Fibroblast of skin of back (primary cell): ENCODE measurements at places on chromosomes 5 and 9.

- DNase-seq, result no peak
These were observed 5.1 kb downstream of the POLR3G start for GRCh38 chr5:90479611-90480385.

DNA sequence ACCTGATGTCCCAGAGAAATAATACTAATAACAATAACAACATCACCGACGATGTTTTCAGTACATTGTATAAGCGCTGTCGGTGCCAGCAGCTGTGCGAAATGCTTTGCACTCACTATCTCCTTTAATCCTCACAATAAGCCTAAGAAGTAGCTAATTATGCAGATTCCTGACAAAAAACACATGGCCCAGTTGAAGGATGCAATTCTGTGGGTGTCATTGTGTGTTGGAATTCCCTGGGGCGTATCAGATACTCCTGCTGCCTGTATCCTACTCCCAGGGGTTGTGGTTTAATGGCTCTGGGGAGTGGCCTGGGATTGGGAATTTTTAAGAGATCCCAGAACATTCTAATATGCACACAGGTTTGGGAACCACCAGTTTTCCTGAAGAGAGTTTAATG lies 154.0 kb downstream of the RGS3 start:
- DNase-seq, result no peak

DNA sequence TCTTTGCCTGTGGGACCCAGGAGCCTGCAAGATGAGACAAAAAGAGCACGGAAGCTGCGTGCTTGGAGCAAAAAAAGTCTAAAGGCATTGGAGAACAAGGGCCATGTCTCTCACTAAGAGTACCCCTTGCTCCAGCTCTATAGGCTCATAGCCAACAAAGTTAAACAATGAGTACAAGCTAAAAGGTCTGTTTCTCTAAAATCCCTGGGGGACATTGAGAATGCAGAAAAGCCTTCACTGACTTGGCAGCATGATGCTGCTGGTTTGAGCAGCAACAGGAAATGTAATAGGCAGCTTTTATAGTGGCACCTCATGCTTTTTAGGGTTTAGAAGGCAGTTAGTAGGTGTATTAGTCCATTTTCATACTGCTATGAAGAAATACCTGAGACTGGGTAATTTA lies 287.5 kb downstream of the SMARCA2 start:
- peak; percentile 78 for DNase-seq

- DNase-seq, result no peak
These were observed 54.9 kb downstream of the WDR41 start for GRCh38 chr5:77437194-77437593.

- no peak for DNase-seq
These were observed 19.0 kb upstream of the SCAMP1 start for GRCh38 chr5:78341440-78341839.

DNA sequence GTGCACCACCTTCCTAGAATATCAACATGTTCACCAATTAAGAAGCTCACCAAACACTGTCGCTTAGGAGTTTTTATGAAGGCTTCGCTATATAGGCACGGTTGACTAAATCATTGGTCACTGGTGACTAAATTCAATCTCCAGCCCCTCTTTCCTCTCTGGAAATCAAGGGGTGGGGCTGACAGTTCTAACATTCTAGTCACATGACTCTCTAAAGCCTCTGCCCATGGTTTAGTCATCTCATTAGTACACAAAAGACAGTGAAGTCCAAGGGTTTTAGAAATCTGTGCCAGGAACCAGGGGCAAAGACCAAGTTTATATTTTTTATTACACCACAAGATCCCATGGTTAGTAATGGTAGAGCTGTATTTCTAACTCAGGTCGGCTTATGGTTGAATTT lies 243.2 kb downstream of the ELAVL2 start:
- DNase-seq, result no peak

DNA sequence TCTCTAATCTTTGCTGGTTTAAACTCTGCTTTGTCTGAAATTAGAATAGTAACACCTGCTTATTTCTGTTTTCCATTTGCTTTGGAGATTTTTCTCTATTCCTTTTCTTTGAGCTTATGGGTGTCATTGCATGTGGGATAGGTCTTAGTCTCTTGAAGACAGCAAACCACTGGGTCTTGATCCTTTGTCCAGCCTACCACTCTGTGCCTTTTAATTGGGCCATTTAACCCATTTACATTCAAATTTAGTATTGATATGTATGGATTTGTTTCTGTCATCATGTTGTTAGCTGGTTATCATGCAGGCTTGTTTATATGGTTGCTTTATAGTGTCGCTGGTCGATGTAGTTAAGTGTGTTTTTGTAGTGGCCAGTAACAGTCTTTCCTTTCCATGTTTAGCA lies 914.7 kb downstream of the MAT2B start:
- DNase-seq, result no peak

DNA sequence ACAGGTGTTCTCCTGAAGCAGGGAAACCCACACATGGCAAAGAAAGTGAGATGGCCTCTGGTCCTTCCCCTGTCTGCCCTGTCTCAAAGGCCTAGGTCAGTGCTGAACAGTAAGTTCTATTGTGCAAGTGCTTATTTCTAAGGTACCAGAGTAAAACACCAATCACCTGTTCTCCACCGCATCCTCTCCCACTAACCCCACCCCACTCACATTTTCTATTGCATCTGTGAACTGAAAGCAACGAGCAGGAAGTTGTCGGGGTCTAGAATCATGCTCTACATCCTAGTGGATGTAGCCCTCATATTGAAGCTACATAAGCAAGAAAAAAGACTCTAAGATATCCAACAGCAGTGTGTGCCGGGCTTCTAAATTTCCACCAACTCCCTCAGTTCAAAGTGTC lies 265.9 kb downstream of the ENC1 start:
- DNase-seq, result no peak

- no peak for DNase-seq
These were observed 547.0 kb upstream of the COX7C start for GRCh38 chr5:86070719-86071118.

DNA sequence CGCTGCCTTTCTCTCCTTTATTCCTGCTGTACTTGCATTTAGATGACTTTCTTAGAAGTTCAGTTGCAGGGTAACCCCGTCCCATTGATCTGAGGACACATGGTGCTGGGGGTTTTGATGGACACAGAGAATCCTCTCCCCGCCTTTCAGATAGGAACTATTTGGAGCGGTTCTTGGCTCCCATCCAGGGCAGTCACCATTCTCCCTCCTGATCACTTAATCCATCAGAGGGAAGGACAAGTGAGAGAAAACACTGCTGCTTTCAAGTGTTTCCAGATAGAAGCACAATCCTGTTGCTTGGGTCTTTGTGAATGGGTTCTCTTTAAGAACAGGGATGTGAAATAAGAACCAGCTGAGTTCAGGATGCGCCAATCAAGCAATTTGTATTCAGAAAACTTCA lies 85.2 kb downstream of the IRX1 start:
- no peak for DNase-seq

DNA sequence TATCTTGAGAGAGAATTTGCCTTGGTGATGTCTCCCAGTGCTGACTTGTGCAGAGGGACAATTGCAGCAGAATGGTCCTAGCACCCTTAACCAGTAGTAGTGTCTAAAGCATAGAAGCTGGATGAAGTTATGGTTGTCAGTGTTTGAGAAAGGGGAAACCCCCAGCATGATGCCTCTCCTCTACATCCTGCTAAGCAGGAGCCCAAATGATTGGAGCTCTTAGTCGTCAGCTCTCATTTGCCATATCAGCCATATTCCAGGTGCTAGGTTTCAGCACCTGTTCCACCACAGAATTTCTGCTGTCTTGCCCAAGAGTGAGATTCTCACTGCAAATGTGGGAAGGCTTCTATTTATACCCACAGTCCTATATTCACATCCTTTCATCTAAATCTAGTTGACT lies 43.7 kb upstream of the RFX3 start:
- no peak for DNase-seq

DNA sequence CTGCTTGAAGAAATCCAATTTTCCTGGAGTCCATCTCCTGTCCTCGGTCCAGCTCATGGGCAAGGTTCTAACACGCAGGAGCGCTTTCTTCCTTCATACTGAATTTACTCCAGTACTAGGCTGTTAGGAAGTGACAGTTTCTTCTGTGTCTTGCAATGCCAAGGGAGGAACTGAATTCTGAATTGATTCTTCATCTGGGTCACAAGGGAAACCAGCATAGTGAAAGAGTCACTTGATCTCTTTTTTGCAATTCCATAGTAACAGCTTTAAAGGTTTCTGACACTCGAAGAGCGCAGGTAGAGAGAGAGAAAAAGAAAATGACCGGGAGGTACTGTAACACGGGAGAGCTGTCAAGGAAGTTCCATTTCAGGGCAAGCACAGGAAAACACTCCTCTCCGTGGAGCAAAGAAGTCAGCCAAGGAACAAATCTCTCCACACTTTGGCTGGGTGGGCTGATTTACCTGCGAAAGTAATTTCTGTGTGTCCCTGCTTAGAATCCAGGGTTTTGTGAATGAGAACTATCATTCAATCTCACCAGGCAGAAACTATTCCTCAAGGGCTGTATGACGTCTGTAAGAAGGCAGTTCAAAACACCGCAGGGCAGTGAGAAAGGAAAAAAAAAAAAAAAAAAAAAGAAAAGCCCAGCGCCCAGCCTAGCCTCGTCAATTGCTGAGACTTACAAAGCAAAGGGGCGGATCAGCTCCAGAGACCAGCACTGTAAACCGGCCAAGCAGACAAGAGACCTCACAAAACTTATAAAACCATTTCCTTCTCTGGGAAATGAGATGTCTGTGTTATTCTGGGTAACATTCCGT lies 617.8 kb downstream of the PDE4D start:
- peak; percentile 42 for DNase-seq

- DNase-seq, result no peak
These were observed 10.4 kb downstream of the CCL28 start for GRCh38 chr5:43401827-43402226.

DNA sequence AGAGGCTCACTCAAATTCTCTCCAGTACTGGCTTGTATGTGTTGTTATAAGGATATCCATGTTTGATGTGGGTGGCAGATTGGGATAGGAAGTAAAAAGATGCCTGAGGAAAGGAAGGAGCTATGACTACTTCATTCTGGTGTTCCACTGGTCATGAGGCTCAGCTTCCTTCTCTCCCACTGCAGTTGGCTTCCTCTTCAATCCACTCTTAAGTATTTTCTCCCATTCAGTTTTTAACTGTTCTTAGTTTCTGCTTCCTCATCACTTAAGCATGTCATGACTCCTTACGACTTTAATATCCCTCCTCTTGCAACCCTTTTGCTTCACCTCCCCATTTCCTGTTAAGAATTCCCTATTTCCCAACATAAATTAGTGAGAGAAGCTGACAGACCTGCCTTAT lies 81.1 kb downstream of the PJA2 start:
- DNase-seq, result peak; percentile 10

DNA sequence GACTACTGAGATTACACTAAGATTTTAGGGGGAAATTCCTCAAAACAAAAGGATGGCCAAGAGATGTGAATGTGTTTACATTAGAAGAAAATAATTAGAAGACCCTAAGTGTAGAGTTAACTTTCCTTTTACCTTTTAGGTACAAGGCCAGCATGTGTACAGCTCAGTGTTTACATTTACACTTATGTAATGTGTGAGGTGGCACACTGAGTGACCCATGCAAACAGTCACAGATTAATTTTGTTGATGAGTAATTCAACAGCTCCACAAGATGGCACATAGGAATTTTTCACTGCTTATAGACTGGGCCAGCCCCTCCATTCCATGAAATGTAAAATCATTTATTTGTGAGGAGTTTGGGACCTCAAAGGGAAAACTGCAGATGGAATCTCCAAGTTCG lies 90.1 kb upstream of the SLC12A2 start:
- no peak for DNase-seq

DNA sequence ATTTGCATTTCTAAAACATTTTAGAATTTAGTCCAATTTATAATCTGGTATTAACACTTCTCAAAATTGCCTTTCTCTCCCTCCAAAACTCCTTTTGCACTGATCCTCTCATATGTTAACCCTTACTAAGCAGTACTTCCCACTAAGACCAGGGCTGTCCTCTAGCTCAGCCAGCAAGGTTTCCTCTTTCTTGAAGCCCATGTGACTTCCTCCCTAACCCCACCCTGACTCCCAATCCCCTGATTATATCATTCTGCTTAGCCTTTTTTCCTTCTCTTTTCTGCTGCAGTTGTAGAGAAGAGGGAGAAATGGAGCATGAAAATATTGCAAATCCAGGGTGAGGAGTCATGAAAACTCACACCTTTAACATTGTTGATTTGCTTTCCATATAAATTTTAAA lies 241.7 kb downstream of the MCTP1 start:
- no peak for DNase-seq

GRCh38 chr9:112149211-112149610 lies 25.9 kb downstream of the SUSD1 start:
- no peak for DNase-seq

DNA sequence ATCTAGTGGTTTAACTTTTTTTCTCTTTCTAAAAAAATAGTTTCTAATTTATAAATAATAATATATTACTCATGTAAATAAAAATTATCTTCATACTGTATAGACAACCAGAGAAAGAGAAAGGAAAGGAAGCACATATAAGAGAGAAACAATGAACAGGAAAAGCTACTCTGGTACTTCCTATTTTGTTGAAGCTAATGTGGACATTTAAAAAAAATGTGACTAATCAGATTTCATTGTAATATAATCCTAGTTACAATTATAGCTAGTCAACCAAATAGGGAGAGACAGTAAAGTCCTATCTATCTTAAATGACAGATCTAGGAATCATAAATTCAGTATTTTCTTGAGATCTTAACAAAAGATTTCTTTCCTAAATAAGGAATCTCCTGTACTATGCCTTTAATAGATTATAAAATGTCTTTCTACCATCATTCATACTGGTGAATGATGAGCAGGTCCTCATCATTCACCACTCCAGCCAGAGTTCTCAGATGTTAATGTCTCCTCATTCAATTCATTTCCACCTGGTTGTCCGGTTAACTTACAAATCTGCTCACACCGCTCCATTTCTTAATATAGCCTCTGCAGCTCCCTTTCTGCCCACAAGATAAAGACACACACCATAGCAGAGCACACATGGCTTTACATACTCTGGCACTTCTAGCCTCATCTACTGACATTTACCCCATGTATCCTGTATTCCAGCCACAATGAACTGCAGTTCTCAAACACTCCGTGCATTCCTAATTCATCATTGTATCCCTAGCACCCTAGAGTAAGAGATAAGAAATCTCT lies 30.9 kb downstream of the ZFR start:
- no peak for DNase-seq
